ENCODE measurements at places on chromosomes 16 and 17. TPM values are rescaled to one million over a fixed set of nuclear protein-coding genes. Genes with fewer than 3 reads are reported as not detected.

GRCh38 chr16:78592111-78592510, 492.7 kb downstream of the WWOX start:
- no peak overlapping the region for H3K4me3 ChIP-seq
- H3K27ac ChIP-seq = no peak overlapping the region
- no peaks in the 10 kb centered on the region for H3K36me3 ChIP-seq

DNA sequence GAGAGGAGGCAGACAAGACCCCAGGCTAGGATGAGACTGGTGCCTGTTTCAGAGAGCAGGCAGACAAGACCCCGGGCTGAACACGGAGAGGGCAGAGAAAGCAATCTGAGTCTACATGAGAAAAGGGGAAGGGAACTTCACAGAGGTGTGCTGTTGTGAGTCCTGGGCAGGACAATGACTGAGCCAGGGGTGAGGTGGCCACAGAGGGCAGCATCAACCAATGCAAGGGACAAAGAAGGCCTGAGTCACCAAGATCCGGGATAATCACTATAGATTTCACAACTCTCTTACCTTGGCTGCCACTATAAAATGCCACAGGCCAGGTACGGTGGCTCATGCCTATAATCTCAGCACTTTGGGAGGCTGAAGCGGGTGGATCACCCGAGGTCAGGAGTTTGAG, 89.0 kb downstream of the SLC39A11 start:
- DNase-seq = no peak
- H3K36me3 ChIP-seq = no peaks in the 10 kb centered on the region
- H3K4me3 ChIP-seq = no peak overlapping the region
- H3K27me3 ChIP-seq = no peaks in the 10 kb centered on the region
- H3K4me1 ChIP-seq = no peaks in the 10 kb centered on the region

DNA sequence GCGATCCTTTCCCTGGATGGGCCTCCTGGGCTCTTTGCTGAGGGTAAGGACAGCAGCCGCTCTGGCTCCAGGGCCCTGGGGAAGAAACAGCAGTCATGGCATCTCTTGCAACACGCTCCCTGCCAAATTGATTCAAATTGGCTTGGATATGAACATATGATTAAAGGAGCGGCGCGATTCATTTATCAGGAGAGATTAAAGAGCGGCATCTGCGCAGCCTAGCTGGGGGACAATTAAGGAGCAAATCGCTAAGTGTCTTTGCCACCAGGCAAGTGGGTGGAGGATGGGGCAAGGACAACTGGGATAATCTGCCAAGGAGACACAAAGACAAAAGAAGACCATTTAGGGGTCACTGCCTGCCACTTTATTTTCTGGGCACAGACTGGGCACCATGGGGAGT, 27.8 kb downstream of the PIPOX start:
- no peak for DNase-seq
- peaks cover 12% of the 10 kb centered on the region for H3K36me3 ChIP-seq
- no peaks in the 10 kb centered on the region for H3K27me3 ChIP-seq
- H3K27ac ChIP-seq = peak overlapping the region; percentile 5
- H3K4me3 ChIP-seq = no peak overlapping the region

DNA sequence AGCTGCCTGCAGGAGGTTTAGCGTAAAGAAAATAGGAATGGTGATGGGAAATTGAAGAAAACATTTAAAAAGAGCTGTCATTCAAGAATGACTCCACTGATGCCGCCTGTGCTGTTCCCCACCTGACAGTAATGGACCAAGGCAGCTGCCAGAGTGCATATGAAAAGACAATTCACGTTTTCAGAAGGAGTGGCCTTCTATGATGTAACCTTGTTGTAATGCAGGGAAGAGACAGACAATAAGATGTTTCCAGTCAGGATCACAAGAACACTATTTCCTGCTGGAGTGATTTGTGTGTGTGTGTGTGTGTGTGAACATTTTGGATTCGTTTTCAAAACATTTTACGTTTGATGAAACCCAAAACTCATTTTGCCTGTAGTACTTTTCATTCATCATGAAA, 203.7 kb downstream of the LGALS9B start:
- DNase-seq = peak; percentile 34
- H3K27me3 ChIP-seq = no peaks in the 10 kb centered on the region
- H3K4me3 ChIP-seq = no peak overlapping the region
- H3K4me1 ChIP-seq = peaks cover 8% of the 10 kb centered on the region
- no peak overlapping the region for H3K27ac ChIP-seq
- no peaks in the 10 kb centered on the region for H3K36me3 ChIP-seq

GRCh38 chr16:29831490-29831889, 11.2 kb downstream of the MVP start:
- H3K4me1 ChIP-seq = no peaks in the 10 kb centered on the region
- no peaks in the 10 kb centered on the region for H3K36me3 ChIP-seq
- H3K27ac ChIP-seq = no peak overlapping the region
- no peak for DNase-seq
- no peaks in the 10 kb centered on the region for H3K27me3 ChIP-seq

DNA sequence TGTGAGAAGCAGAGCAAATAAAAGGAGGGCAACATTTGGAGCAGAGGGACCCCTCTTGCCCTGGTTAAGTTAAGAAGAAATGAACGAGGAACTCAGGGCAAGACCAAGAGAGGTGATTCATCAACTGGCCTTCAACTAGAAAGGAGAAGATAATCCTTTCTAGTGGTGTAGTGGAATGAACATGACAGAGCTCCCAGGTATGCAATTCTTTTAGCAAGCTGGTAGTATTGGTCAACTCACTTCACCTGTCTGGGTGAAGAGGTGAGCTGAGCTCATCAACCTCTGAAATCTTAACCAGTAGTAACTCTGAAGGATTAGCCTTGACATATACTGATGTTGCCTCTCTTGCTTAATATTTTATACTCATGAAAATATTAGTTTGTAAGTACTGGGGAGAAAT, 1024.7 kb upstream of the GOT2 start:
- no peak overlapping the region for H3K4me3 ChIP-seq
- H3K27me3 ChIP-seq = no peaks in the 10 kb centered on the region
- DNase-seq = no peak
- no peaks in the 10 kb centered on the region for H3K4me1 ChIP-seq
- no peak overlapping the region for H3K27ac ChIP-seq

SCRN2 gene
- polyA plus RNA-seq = 139 TPM

DNA sequence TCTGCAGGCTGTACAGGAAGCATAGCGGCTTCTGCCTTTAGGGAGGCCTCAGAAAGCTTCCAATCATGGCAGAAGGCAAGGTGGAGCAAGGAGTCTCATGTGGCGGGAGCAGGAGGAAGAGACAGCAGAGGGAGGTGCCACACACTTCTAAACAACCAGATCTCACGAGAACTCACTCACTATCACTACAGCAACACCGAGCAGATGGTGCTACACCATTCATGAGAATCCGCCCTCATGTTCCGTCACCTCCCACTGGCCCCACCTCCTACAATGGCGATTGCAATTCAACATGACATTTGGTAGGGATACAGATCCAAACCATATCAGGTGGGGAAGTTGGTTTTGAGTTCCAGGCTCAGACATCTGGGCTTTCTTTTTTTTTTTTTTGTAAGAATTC, 31.9 kb upstream of the NUDT7 start:
- H3K36me3 ChIP-seq = no peaks in the 10 kb centered on the region
- H3K27ac ChIP-seq = no peak overlapping the region
- H3K4me3 ChIP-seq = no peak overlapping the region

DNA sequence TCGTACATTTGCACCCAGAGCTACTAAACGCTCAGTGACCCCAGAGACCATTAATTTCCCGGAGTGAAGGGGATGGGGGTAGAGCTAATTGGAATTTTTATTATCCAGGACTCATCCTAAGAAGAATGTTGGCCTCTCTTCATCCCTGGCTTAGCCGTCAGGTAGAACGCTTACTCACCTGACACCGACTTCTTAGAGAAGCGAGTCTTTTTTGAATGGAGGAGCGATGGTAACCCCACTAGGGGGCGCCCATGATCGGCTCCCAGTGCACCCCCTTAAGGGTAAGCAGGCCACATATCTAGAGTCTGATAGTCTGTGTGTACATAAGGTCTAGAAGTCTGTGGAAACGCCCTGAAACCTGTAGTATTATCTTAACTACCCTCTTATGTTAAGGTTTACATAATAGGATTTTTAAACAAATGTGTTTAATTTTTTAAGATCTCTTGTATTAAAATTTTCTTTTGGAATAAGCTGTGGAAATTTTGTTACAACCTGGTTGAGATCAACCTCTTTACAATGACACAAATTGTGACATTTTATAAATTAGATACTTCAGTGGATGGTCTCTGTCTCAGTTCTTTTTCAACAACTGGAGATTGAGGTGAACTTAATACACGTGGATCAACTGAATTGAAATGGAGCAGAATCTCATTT, 229.8 kb downstream of the CPPED1 start:
- DNase-seq = peak; percentile 38
- H3K27me3 ChIP-seq = no peaks in the 10 kb centered on the region
- no peaks in the 10 kb centered on the region for H3K4me1 ChIP-seq
- H3K4me3 ChIP-seq = no peak overlapping the region
- no peak overlapping the region for H3K27ac ChIP-seq

DNA sequence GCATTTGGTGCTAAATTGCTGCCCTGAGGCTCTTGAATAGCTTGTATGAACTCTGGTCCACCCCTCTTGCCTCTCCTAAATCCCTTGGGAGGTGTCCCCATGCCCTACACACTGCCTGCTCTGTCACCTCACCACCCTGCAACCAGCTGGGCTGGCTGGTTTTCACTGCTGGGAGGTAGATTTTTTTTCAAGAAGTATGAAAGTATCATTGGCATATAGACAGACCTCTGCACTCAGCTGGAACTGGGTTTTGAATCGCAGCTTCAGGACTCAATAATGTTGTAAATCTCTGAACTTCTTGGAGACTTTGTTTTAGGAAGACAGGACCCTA, 184.9 kb downstream of the MSI2 start:
- peak overlapping the region; percentile 82 for H3K27ac ChIP-seq
- H3K27me3 ChIP-seq = no peaks in the 10 kb centered on the region
- DNase-seq = no peak
- H3K36me3 ChIP-seq = no peaks in the 10 kb centered on the region

SPN gene
- 0.85 TPM for polyA plus RNA-seq

GRCh38 chr16:86353948-86354347, 156.4 kb upstream of the FOXF1 start:
- H3K27ac ChIP-seq = no peak overlapping the region
- no peaks in the 10 kb centered on the region for H3K27me3 ChIP-seq
- H3K4me1 ChIP-seq = no peaks in the 10 kb centered on the region
- no peaks in the 10 kb centered on the region for H3K36me3 ChIP-seq
- no peak for DNase-seq

DNA sequence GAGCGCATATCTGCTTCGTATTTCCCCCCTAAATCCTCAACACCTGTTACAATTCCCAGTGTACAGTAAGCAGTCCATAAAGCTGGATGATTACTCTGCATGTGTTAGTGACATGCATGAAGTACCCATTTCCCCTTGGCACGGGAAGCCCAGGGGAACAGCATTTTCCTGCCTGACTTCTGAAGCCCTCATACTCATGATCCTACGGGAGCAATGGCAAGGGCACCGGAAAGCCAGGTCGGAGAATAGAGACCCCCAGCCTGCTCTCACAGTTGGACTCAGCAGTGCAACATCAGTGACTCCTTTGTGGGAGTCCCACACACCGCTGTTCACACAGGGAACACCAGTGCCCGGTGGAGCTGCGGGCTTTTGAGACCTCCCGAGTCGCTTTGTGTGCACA, 336.9 kb downstream of the CDH13 start:
- H3K36me3 ChIP-seq = no peaks in the 10 kb centered on the region
- no peaks in the 10 kb centered on the region for H3K27me3 ChIP-seq
- H3K4me1 ChIP-seq = peaks cover 6% of the 10 kb centered on the region

- H3K36me3 ChIP-seq = peaks cover 10% of the 10 kb centered on the region
- no peak for DNase-seq
- no peaks in the 10 kb centered on the region for H3K27me3 ChIP-seq
- no peak overlapping the region for H3K27ac ChIP-seq
- peaks cover 11% of the 10 kb centered on the region for H3K4me1 ChIP-seq
Observed at GRCh38 chr16:81008505-81008789, 1.4 kb downstream of the CENPN start.

- H3K36me3 ChIP-seq = no peaks in the 10 kb centered on the region
- H3K4me3 ChIP-seq = no peak overlapping the region
- no peaks in the 10 kb centered on the region for H3K4me1 ChIP-seq
- H3K27ac ChIP-seq = no peak overlapping the region
- no peak for DNase-seq
Observed at GRCh38 chr16:25189305-25189704, 27.4 kb upstream of the AQP8 start.

KCNJ18 gene
- polyA plus RNA-seq = not detected

KRTAP9-9 gene
- not detected for polyA plus RNA-seq

DPEP1 gene
- polyA plus RNA-seq = 0.64 TPM

TANC2 gene
- polyA plus RNA-seq = 123 TPM

DNA sequence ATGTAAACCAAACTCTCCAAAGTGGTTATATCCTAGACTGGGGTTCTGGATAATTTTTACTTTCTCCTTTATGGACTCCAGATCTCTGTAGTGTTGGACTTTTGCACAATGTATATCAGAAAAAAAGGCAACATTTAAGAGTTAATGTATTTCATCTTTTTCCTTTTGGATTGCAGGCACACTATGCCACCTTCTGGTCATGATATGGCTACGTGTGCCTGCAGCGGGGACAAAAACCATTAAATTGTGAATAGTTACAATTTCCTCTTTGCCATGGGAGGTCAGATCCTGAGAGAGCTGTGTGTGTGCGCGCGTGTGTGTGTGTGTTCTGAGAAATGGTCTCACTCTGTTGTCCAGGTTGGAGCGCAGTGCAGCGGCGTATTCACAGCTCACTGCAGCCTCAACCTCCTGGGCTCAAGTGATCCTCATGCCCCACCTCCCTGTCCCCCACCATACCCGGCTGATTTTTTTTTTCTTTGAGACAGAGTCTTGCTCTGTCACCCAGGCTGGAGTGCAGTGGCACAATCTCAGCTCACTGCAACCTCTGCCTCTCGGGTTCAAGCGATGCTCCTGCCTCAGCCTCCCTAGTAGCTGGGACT, 4.3 kb upstream of the SGF29 start:
- H3K4me3 ChIP-seq = no peak overlapping the region
- no peak for DNase-seq
- H3K27me3 ChIP-seq = no peaks in the 10 kb centered on the region
- no peak overlapping the region for H3K27ac ChIP-seq
- H3K4me1 ChIP-seq = peaks cover under 1% of the 10 kb centered on the region

- H3K27ac ChIP-seq = no peak overlapping the region
- no peaks in the 10 kb centered on the region for H3K36me3 ChIP-seq
- H3K4me3 ChIP-seq = no peak overlapping the region
- no peaks in the 10 kb centered on the region for H3K27me3 ChIP-seq
- H3K4me1 ChIP-seq = no peaks in the 10 kb centered on the region
- no peak for DNase-seq
Observed at GRCh38 chr16:88844419-88845036, 12.2 kb downstream of the GALNS start.
